ENCODE measurements at places on chromosomes 5 and 9. TPM values are rescaled to one million over a fixed set of nuclear protein-coding genes. Genes with fewer than 3 reads are reported as not detected.

DNA sequence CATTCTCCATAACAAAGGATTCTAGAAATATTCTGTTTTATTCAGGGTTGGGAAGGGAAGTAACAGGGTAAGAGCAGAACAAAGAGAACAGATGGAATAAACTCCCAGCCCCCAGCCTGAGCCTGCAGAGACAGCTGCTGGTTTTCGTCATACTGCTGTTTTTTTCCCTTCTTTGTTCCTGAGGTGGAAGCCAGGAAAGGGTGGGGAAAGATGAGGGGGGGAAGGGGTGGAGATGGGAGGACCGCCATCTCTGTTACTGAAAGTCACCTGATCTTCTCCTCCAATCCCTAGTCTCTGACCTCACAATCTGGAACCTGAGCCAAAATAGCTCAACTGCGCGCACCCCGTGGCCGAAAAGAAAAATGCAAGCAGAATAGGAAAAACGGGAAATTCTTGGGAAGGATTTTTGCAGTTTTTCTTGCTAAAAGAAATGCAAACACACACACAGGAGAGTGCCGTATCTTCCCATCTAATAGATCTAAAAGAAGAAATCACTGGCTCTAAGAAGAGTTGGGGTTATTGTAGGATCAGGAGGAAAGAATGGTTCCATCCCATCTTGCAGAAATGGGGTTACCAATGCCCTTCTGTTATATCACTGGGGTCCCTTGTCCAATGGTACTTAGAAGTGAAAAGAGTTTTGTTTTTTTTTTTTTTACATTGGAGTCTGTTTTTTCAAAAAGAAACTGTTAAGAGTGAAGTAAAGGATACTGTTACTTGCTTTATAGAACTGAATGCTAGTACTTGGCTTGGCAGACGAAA is 57.9 kb downstream of the DIAPH1 start:
- no peak for DNase-seq

The ZER1 gene
- 15.1 TPM for total RNA-seq

The FAT2 gene
- total RNA-seq, result not detected

- DNase-seq, result no peak
These were observed 145.2 kb downstream of the TENT4A start for GRCh38 chr5:6858419-6858818.

GRCh38 chr5:119390404-119390803 is 34.6 kb downstream of the TNFAIP8 start:
- peak; percentile 40 for DNase-seq

- peak; percentile 69 for DNase-seq
These were observed 457 bp upstream of the IDNK start for GRCh38 chr9:83622433-83622938.

The IL33 gene
- not detected for total RNA-seq

The IL3 gene
- total RNA-seq, result not detected
